ENCODE measurements at places on chromosomes 2 and 18. TPM values are rescaled to one million over a fixed set of nuclear protein-coding genes. Genes with fewer than 3 reads are reported as not detected.

The SIX2 gene
- not detected for total RNA-seq

The ANKRD30B gene
- total RNA-seq: not detected

The NPAS2 gene
- 4.2 TPM for total RNA-seq

The PLEKHA3 gene
- 28.9 TPM for total RNA-seq

The PLEKHH2 gene
- total RNA-seq: 1.9 TPM

The TMEM127 gene
- total RNA-seq: 33.4 TPM

The GREB1 gene
- 0.28 TPM for total RNA-seq

The TEX261 gene
- 51.7 TPM for total RNA-seq

The ACMSD gene
- total RNA-seq: not detected

DNA sequence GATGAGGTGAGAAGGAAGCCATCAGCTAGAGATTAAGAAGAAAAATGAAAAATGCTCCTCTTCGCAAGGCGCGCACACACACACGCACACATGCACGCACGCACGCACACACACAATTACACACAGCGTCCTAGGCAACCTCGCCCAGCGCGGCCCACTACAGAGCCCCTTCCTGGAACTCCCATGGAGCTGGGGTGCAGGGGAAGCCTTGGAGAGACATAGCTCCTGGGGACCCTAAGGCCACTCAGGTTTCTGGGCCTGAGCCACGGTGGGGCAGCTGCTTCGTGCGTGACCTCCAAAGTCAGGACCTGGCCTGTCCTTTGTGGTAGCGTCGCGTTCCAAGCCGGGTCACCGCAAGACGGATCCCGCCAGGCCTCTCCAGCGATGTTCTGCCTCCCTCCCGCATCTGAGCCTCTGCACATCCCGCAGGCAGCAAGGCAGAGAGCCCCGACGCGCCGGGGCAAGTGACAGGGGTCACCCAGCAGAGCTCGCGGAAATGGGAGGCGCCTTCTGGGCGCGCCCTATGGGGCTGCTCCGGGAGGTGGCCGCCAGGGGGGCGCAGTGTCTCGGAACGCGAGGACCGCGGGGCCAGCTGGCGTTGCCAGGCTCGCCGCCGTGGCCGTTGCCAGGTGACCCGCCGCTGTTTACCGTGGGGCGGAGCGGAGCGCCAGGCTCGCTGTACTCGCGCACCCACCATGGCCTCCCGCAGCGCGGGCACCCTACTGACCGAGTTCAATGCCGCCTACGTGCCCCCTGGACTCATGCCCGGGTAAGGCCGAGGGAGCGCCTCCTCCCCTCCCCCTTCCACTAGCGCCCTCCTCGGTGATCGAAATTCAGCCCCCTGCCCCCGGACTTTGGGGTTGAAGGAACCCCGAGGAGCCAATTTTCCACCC lies 79.0 kb downstream of the CIB4 start:
- H3K4me3 ChIP-seq: peak overlapping the region; percentile 57
- peaks cover 2% of the 10 kb centered on the region for H3K4me1 ChIP-seq

DNA sequence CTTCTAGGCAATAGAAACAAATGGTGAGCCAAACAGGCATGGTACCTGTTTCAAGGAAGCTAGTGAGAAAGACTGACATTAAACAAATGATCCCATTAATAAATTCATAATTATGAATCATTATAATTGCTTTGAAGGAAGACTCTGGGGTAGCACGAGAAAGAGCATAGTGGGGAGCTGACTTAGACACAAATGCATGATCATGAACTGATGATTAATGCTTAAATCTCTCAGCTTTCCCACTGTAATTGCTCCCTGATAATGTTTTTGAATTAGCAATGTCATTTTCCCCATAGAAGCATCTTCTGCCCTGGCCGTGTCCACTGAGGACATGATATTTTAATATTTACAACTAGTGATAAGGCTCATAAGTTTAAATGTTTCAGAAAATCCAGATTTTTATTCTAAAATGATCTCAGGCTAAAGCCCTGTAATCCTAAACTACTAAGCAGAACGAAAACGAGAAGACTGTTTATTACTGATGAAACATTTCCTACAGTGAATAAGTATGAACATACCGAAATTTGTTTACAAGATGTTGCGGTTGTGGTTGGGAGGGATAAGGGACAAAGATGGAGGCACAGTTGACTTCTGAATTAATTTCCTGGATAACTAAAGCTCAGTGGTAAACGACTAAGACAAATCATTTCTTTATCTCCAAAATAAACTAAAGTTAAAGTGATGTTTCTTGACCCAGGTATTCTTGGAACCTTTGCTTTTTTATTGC lies 47.3 kb upstream of the TACR1 start:
- no peak overlapping the region for H3K27ac ChIP-seq
- H3K36me3 ChIP-seq: no peaks in the 10 kb centered on the region
- H3K27me3 ChIP-seq: no peaks in the 10 kb centered on the region
- no peak overlapping the region for H3K4me3 ChIP-seq

- DNase-seq: no peak
- H3K4me3 ChIP-seq: no peak overlapping the region
- no peaks in the 10 kb centered on the region for H3K36me3 ChIP-seq
- H3K27ac ChIP-seq: no peak overlapping the region
- no peaks in the 10 kb centered on the region for H3K4me1 ChIP-seq
- no peaks in the 10 kb centered on the region for H3K27me3 ChIP-seq
Measured at GRCh38 chr18:50666536-50666935, 106.6 kb downstream of the MAPK4 start.

DNA sequence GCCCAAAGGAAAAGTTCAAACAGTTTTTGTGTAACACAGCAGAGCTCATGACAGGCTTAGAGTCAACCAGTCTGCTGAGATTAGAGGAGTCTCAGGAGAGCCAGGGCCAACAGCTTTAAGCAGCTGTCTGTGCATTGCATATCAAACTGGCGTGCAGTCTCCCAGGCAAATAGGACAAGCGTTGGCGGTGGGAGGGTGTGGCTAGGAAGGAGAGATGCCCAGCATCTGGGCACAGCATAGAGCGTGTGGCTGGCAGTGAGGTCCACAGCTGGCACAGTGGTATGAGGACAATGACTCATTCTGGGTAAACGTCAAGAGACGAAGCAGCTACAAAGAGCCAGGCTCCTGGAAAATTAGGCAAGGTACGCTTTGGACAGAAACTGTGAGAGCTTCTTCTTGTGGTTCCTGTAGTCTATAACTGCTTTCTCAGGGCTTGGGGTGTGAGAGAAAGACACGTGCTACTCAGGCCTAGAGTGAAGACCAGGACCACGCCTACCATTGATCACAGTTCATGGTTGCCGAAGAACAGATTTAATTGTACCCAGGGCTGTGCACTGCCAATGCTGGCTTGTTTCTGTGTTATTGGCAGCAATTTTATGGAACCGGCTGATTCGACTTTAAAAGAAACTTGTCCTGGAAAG lies 14.8 kb downstream of the ZAP70 start:
- peak; percentile 26 for DNase-seq
- peaks cover 80% of the 10 kb centered on the region for H3K36me3 ChIP-seq
- H3K27me3 ChIP-seq: no peaks in the 10 kb centered on the region
- no peak overlapping the region for H3K4me3 ChIP-seq
- H3K27ac ChIP-seq: peak overlapping the region; percentile 80
- peaks cover 42% of the 10 kb centered on the region for H3K4me1 ChIP-seq

- peaks cover 34% of the 10 kb centered on the region for H3K36me3 ChIP-seq
- peaks cover 13% of the 10 kb centered on the region for H3K4me1 ChIP-seq
- DNase-seq: no peak
- no peak overlapping the region for H3K27ac ChIP-seq
- H3K4me3 ChIP-seq: no peak overlapping the region
Measured at GRCh38 chr2:61291851-61292575, 130.0 kb downstream of the C2orf74 start.

- no peaks in the 10 kb centered on the region for H3K36me3 ChIP-seq
- peaks cover 9% of the 10 kb centered on the region for H3K27me3 ChIP-seq
- H3K4me1 ChIP-seq: peaks cover 7% of the 10 kb centered on the region
- H3K27ac ChIP-seq: no peak overlapping the region
Measured at GRCh38 chr18:10057894-10058791, 144.3 kb downstream of the VAPA start.

- H3K36me3 ChIP-seq: peaks cover 3% of the 10 kb centered on the region
- H3K4me1 ChIP-seq: peaks cover 27% of the 10 kb centered on the region
- DNase-seq: no peak
- no peaks in the 10 kb centered on the region for H3K27me3 ChIP-seq
Measured at GRCh38 chr2:127636248-127637235, 9.4 kb upstream of the GPR17 start.

DNA sequence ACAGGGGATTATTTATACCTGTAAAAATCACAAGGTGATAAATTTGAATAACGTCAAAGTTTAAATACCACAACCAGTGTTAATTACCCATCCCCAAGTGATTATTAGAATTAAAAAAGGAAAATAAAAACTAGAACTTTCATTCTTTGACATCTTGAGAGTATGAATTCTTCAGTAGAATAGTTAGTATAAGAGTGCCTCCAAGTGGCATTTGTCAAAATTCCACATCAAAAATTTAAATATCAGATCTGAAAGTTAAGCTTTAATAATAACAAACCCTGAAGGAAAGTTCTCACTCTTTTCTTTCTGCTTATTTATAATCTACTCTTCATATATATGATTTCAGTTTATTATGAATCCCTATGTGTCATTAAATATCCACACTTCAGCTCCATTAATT lies 273.7 kb upstream of the KYNU start:
- no peaks in the 10 kb centered on the region for H3K27me3 ChIP-seq
- no peaks in the 10 kb centered on the region for H3K4me1 ChIP-seq
- no peak for DNase-seq
- H3K4me3 ChIP-seq: no peak overlapping the region
- no peaks in the 10 kb centered on the region for H3K36me3 ChIP-seq
- H3K27ac ChIP-seq: no peak overlapping the region

DNA sequence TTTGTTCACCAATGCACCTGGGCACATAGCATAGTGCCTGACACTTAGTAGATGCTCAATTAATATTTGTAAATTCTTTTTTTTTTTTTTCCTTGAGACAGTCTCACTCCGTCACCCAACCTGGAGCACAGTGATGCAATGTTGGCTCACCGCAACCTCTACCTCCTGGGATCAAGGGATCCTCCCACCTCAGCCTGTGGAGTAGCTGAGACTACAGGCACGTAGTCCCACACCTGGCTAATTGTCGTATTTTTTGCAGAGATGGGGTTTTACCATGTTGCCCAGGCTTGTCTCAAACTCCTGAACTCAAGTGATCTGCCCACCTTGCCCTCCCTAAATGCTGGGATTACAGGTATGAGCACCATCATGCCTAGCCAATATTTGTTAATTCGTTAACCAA lies 23.2 kb upstream of the LPIN2 start:
- no peak overlapping the region for H3K4me3 ChIP-seq
- no peaks in the 10 kb centered on the region for H3K27me3 ChIP-seq
- H3K36me3 ChIP-seq: no peaks in the 10 kb centered on the region
- H3K4me1 ChIP-seq: peaks cover 11% of the 10 kb centered on the region
- no peak for DNase-seq
- no peak overlapping the region for H3K27ac ChIP-seq

DNA sequence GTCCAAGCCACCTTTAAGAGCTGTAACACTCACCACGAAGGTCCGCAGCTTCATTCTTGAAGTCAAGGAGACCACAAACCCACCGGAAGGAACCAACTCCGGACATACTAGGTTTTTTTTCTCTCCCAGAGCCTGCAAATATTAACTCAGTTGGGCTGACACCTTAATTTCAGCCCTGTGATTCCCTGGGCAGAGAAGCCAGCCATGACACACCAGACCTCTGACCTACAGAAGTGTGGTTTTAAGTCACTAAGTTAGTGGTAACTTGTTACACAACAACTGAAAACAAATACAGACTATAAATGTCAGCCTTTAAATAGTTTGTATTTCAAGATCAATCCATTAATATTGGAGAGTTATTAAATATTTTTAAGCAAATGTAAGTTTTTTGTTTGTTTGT lies 855.1 kb downstream of the TMEM182 start:
- no peak overlapping the region for H3K4me3 ChIP-seq
- H3K36me3 ChIP-seq: no peaks in the 10 kb centered on the region
- H3K4me1 ChIP-seq: no peaks in the 10 kb centered on the region
- H3K27ac ChIP-seq: no peak overlapping the region
- no peaks in the 10 kb centered on the region for H3K27me3 ChIP-seq

- H3K36me3 ChIP-seq: no peaks in the 10 kb centered on the region
- H3K27ac ChIP-seq: no peak overlapping the region
- peaks cover 7% of the 10 kb centered on the region for H3K4me1 ChIP-seq
- no peak overlapping the region for H3K4me3 ChIP-seq
- no peaks in the 10 kb centered on the region for H3K27me3 ChIP-seq
- DNase-seq: no peak
Measured at GRCh38 chr18:10094655-10095054, 180.8 kb downstream of the VAPA start.

DNA sequence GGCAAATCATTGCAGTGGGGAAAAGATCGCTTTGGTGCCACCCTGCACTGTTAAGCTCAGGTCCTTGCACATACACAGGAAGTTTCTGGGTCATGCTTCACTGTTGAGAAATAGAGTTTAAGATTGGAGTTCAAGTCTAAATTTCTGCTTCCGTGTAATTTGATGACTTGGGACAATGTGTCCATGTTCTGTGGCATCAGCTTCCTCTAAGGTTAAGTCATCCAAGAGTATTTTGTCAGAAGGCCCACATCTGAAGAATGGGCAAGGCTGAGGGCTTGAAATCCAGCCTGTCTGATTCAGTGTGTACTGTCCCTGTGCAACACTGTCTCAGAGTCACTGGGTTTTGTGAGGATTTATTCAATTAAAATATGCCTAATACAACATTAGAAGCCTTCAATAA lies 880.7 kb downstream of the SUCLG1 start:
- H3K4me3 ChIP-seq: no peak overlapping the region
- H3K36me3 ChIP-seq: no peaks in the 10 kb centered on the region
- no peaks in the 10 kb centered on the region for H3K4me1 ChIP-seq
- no peaks in the 10 kb centered on the region for H3K27me3 ChIP-seq
- DNase-seq: no peak

DNA sequence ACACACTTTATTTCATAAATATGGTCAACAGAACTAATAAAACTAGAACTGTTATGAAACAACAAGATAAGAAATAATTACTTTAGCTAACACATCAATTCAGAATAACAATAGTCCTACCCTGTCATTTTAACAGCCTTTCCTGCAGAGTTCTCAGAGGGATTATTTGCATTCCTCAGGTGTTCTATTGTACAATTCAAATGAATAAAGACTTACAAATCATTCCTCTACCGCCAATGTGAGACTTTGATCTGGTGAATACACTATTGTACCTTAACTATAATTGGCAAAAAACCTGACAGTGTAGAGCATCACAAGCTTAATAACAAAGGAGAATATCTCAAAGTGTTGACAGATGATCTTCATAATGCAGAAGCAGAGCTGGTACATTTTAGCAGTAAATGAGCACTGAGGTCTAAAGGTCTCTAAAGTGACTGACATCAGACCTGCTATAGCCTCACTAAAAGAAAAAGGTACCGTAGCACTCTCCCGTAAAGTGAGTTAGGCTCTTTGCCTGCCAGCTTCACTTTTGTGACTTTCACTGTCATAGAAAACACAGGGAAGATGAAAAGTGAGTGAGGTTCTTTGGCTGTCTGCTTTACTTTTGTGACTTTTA lies 118.8 kb upstream of the SP3 start:
- no peaks in the 10 kb centered on the region for H3K4me1 ChIP-seq
- peaks cover 2% of the 10 kb centered on the region for H3K36me3 ChIP-seq

GRCh38 chr2:35614640-35615039 lies 740.9 kb upstream of the CRIM1 start:
- H3K4me1 ChIP-seq: no peaks in the 10 kb centered on the region
- no peaks in the 10 kb centered on the region for H3K36me3 ChIP-seq
- no peak overlapping the region for H3K4me3 ChIP-seq
- no peaks in the 10 kb centered on the region for H3K27me3 ChIP-seq

- DNase-seq: no peak
- H3K27me3 ChIP-seq: peaks cover 4% of the 10 kb centered on the region
- H3K4me1 ChIP-seq: no peaks in the 10 kb centered on the region
- no peak overlapping the region for H3K4me3 ChIP-seq
- H3K36me3 ChIP-seq: peaks cover 4% of the 10 kb centered on the region
- H3K27ac ChIP-seq: no peak overlapping the region
Measured at GRCh38 chr2:158716121-158716791, 78.9 kb upstream of the DAPL1 start.

- H3K27me3 ChIP-seq: peaks cover 8% of the 10 kb centered on the region
- H3K27ac ChIP-seq: no peak overlapping the region
Measured at GRCh38 chr18:35880788-35881455, 91.6 kb upstream of the RMP24 start.

All from activated naive CD8-positive, alpha-beta T cell treated with anti-CD3 and anti-CD28 coated beads, Interleukin-2, amount 10 ng/mL, durations not matched to agents 7 days and 5 days (primary cell).